ENCODE measurements at places on chromosomes 3 and 15.
A peak's percentile ranks its signal among the peaks of the same experiment; 100 is the strongest.

DNA sequence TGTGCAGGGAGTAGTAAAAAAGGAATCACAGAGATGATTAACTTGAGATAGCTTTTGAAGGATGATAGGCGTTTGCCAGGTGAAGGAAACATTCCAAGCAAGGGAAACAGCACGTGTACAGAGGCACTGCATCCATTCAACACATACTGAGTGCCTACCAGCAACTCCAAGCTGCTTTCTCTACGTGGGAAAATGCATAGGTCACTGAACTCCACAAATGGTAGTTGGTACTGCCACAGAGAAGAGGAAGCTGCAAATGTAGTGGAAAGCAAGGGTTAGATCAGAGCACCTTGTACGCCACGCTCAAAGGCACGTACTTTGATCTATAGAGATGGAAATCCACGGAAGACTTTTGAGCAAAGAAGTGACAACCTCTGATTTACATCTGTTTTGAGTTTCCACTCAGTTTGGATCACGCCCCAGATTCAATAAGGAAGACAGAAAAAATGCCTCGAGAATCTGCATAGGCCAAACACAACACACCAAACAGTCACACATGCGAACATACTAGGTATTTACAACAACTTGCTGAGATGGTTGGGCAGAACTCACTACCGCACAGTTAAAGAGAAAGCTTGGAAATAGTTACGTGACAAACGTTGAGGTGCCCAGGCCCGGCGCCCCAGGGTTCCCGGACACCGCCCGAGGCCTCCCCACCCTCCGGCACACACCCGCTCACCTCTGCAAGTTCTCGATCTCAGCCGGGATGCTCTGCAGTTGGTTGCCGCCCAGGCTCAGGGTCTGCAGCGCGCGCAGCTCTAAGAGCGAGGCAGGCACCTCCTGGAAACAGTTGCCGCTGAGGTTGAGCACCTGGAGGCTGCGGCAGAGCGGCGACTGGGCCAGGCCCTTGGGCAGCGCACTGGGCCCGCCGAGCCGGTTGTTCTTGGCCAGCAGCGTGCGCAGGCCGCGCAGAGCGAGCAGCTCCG is 826 bp downstream of the LRRC58 start:
- peak; percentile 70 for DNase-seq

DNA sequence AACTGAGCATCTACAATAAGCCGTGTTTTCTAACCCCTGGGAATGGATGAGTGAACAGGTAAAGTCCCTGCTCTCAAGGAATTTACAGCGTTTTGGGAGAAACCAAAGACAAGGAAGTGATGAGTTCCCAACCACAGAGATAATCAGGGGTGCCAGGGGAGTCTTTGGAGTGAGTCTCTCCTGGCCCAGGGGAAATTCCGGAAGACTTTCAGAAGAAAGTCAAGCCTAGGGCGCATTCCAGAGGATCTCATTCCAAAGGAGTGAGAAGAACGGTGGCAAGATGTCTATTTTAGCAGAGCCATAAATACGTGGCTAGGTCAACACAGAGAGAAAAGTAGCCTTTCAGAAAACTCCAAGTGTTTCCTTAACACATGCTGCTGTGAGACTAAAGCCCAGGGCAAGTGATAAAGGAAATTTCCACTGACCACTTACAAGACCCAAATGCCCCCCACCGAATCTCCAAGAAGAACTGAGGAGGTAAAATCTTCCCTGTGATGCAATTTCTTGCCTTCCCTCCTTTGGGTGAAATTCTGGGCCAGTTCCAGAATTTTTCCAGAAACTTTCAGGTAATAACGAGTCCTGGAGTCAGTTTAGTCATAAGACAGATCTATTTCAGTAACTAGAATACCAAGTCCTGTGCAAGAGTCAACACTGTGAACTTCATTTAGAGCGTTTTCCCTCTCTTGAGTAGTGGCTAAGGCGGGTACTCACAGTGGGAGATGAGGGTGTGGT is 437.4 kb downstream of the NR2F2 start:
- no peak for DNase-seq

- no peak for DNase-seq
These were observed 3.0 kb upstream of the NGRN start for GRCh38 chr15:90262426-90262825.

GRCh38 chr3:71180524-71180923 is 403.0 kb downstream of the FOXP1 start:
- no peak for DNase-seq

GRCh38 chr15:40051616-40052415 is 12.8 kb upstream of the SRP14 start:
- no peak for DNase-seq

- no peak for DNase-seq
These were observed 18.6 kb upstream of the THSD4 start for GRCh38 chr15:71096676-71097075.

Measured in NK-92 treated with Interleukin-12 subunit alpha and Interleukin-12 subunit beta, amount 100 ng/mL, for 24 hours (cell line).